ENCODE measurements at places on chromosomes 7 and 10.

DNA sequence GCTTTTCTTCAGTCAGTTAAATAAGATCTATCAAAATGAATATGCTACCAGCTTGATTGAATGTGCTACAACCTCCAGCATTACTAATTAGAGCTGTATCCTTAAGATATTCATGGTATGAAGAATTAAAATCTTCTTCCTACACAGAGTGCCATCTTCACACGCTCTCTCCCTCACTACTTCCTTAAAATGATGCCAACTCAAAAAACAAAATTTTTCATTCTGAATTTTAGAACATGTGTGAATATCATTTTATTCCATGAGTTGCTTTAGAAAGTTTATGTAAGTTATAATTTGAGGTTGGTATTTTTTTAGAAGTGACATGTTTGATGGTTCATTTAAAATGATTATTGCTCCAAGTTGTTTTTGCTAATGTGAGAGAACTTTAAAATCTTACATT, 407.5 kb upstream of the CELF2 start:
- DNase-seq, result no peak

DNA sequence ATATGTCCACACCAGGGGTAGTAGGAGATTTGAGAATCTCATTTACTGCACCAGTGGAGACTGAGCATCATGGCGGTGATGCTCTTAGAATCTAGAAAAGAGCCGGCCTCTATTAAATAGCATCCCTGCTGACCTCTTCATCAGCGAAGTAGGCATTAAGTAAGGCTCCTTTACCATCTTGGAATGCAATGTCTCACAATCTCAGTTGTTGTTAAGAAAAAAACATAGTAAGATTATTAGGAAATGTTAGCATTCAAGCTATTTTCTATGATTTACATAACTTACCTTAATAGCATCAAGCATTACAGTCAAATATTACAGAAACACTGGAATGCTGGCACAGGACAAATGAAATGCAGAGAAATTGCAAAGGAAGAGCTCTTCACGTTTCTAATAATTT, 54.5 kb downstream of the ORC5 start:
- no peak for DNase-seq

- DNase-seq, result no peak
These were observed 8.3 kb downstream of the ALKBH4 start for GRCh38 chr7:102456327-102456726.

- DNase-seq, result no peak
These were observed 30.7 kb upstream of the TTYH3 start for GRCh38 chr7:2601065-2601464.

GRCh38 chr10:79057481-79058275, 11.1 kb upstream of the ZMIZ1 start:
- DNase-seq, result no peak

GRCh38 chr7:826230-826917, 5.9 kb upstream of the SUN1 start:
- no peak for DNase-seq

- no peak for DNase-seq
These were observed 30.5 kb downstream of the GRK5 start for GRCh38 chr10:119237722-119238436.

- no peak for DNase-seq
These were observed 67.0 kb upstream of the RHEB start for GRCh38 chr7:151586531-151587260.

DNA sequence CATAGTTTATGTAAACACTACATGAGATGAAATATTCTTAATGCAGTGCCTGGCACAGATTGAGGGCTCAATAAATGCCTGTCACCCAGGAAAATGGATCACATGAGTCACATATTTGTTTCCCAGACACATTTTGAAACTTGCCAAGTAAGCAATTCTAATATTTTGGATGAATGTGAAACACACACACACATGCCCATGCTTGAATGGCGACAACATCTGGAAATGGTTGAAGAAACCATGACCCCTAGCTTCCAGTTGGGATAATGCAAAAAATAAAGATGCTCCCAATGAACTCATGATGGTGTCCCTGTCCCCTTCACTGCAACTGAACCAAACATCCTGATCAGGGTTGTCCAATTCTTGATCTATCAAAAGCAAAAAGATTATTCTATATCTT, 797.3 kb downstream of the XPNPEP1 start:
- DNase-seq, result no peak

GRCh38 chr10:32937911-32938424, 20.1 kb downstream of the ITGB1 start:
- DNase-seq, result no peak
